ENCODE measurements at places on chromosomes 5 and 9.

DNA sequence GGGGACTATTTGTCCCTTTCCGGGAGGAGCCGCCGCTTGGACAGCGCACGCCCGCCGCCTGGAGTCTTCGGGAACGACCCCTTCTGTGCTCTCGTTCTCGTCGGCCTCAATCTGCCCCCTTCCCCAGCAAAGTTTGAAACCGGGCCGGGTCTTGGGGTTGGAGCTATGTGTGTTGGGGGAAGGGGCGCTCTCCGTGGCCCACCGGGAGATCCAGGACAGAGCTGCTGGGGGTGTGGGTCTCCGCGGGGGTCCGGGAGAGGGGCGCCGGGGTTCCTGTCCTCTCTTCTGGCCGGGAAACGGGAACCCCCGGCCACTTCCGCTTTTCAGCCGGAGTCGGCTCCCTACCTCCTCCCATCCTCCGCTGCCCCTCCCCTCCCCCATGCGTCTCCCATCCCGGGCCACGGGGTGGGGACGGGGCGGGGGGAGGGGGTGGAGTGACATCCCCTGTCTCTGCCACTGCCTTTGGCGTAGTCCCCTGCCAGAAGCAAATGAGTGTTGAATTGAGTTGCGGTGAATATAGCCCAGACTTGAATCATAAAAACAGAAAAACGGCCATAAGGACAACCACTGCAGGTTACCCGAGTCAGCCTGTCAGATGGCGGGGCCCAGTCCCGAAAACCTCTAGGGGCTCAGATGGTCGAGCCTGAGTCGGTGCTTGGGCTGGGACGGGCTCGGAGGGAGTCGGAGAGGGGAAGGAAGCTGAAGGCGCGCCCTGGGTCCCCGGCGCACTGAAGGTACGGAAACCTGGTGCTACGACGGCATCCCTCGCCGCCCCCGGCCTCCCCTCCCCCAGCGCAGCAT lies 1.1 kb downstream of the CPLX2 start:
- no peak for DNase-seq

GRCh38 chr5:53069626-53070025 lies 39.9 kb downstream of the MOCS2 start:
- DNase-seq = no peak

GRCh38 chr5:87298692-87299362 lies 31.1 kb downstream of the RASA1 start:
- DNase-seq = no peak

DNA sequence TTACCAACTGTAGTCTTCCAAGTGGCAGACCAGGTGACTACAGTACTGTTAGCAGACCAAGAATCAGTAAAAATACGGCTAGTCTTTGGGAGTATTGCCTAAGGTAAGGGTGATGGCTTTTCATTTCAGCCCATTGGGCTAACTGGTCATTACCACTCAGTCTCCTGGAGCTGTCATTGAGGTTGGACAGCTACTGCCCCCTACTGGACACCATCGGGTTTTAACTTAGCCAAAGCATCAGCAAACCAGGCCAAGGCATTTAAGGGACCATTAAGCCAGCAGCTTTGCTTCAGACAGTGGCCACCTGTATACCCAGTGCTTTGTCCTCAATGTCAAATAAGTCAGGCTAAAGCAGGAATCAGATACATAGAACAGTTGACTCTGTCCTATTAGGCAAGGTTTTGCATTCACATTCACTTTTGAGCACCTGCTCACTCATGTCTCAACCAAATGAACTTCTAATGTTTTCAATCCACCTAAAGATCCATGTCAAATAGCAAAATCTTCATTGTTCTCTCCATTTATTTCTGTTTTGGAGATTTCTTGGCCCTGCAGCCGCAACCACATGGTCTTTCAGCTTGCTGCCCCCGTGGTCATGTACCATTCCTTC lies 117.2 kb downstream of the INVS start:
- peak; percentile 6 for DNase-seq

- DNase-seq = no peak
These were observed 226.6 kb upstream of the SLC24A2 start for GRCh38 chr9:20015427-20015931.

- DNase-seq = no peak
These were observed 147.6 kb upstream of the TRIM32 start for GRCh38 chr9:116539549-116539948.

DNA sequence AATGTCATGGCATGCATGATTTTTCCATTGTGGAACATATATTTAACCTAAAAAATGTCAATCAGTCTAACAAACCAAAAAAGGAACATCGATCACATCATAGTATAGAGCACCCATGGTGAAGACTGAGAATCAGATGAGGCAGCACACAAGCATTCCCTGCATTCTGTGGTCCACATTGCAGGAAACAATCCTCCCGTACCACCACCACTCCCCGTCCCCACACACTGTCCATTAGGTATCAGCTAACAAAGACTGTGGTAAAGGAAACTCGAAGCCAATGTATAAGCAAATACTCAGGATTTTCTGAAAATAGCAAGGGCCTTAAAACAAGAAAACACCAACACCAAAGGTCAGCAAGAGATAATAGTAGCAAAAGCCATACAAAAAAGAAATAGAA lies 1104.4 kb upstream of the SEMA6A start:
- no peak for DNase-seq

DNA sequence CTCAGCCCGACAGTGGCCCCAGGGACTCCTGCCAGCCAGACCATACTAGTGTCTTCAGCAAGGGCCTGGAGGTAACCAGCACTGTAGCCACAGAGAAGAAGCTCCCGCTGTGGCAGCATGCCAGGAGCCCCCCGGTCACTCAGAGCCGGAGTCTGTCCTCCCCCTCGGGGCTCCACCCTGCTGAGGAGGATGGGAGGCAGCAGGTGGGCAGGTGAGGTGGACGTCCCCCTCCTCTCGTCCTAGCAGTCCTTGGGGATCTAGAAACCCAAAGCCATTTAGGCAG lies 28.0 kb upstream of the LRRC14B start:
- DNase-seq = no peak
